ENCODE measurements at places on chromosomes 4 and X. TPM values are rescaled to one million over a fixed set of nuclear protein-coding genes. Genes with fewer than 3 reads are reported as not detected.

The PRDM8 gene
- polyA plus RNA-seq, result 1.4 TPM

The PNMA6F gene
- 0.22 TPM for polyA plus RNA-seq

DNA sequence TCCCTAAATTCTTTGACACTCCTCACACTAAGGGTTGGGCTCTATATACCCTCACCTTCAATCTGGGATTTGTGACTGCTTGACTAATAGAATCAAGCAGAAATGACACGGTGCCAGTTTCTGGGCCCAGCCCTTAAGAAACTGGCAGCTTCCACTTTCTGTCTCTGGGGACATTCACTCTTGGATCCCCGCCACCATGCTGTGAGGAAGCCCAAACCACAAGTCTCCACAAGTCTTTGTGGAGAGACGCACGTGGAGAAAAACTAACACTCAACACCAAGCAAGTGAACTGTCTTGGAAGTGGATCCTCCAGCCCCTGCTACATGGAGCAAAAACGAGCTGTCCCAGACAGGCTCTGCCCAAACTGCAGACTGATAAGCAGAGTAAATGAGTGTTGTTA, 1.1 kb upstream of the EDNRA start:
- no peak for DNase-seq

- DNase-seq, result peak; percentile 70
These were observed 7.5 kb upstream of the PDLIM3 start for GRCh38 chr4:185542626-185543315.

All from right renal pelvis (tissue), 4 donors.